ENCODE measurements at places on chromosomes 7 and 10.

GRCh38 chr7:156177422-156178055 is 365.3 kb upstream of the SHH start:
- H3K36me3 ChIP-seq: no peaks in the 10 kb centered on the region
- DNase-seq: no peak
- no peaks in the 10 kb centered on the region for H3K27me3 ChIP-seq
- H3K27ac ChIP-seq: no peak overlapping the region
- H3K4me1 ChIP-seq: no peaks in the 10 kb centered on the region

GRCh38 chr10:48516911-48517310 is 88.0 kb downstream of the ARHGAP22 start:
- H3K27me3 ChIP-seq: no peaks in the 10 kb centered on the region
- H3K27ac ChIP-seq: no peak overlapping the region
- DNase-seq: no peak

- no peak overlapping the region for H3K27ac ChIP-seq
- no peak overlapping the region for H3K4me3 ChIP-seq
- no peak for DNase-seq
- no peaks in the 10 kb centered on the region for H3K36me3 ChIP-seq
Observed at GRCh38 chr7:104679085-104679484, 334.9 kb upstream of the KMT2E start.

DNA sequence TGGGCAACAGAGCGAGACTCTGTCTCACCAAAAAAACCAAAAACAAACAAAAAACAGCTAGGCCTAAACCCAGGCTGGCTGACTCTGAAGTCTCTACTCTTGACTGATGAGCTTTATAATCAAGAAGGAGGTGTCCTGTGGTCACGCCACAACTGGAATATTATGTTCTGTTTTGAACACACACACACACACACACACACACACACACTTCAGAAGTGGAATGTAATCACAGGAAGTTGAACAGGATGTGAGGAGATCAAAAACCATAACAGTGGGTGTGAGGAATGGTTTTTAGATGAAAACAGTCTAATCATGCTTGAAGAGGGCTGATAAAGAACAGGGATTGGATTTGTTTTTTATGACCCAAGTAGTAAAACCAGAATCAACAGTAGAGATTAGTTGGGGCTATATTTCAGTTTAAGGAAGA is 51.1 kb upstream of the IL6 start:
- DNase-seq: no peak
- no peaks in the 10 kb centered on the region for H3K36me3 ChIP-seq
- H3K4me1 ChIP-seq: peaks cover 6% of the 10 kb centered on the region
- H3K27ac ChIP-seq: no peak overlapping the region
- no peak overlapping the region for H3K4me3 ChIP-seq

DNA sequence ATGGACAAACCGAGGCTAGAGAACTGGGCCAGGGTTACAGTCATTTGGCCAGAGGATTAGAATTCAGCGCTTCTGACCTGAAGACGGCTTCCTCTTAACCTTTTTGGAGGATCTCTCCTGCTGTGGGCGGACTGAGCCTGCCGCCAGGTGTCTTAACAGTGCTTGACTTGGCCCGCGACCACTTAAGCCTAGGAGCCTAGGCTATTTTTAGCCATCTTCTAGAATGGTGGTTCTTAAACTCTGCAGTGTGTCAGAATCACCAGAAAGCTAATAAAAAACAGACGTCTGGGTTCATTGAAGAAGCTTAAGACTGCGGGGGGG is 722 bp downstream of the MDH2 start:
- DNase-seq: no peak
- H3K36me3 ChIP-seq: peaks cover 2% of the 10 kb centered on the region
- peaks cover 13% of the 10 kb centered on the region for H3K4me1 ChIP-seq
- no peaks in the 10 kb centered on the region for H3K27me3 ChIP-seq
- H3K4me3 ChIP-seq: peak overlapping the region; percentile 94
